Mesothelial cell of epicardium (in vitro differentiated cells): ENCODE measurements at places on chromosomes 11 and 22. TPM values are rescaled to one million over a fixed set of nuclear protein-coding genes. Genes with fewer than 3 reads are reported as not detected.

Gene PRRG4
- total RNA-seq, result 4.3 to 4.7 TPM (median 4.5 TPM) in 3 replicates

Gene SREBF2
- total RNA-seq, result 127 to 130 TPM (median 129 TPM) in 3 replicates

Gene RASSF10
- 0.09 to 0.29 TPM (median 0.23 TPM) in 3 replicates for total RNA-seq

Gene PTPRCAP
- 1.4 to 1.8 TPM (median 1.6 TPM) in 3 replicates for total RNA-seq

Gene ESAM
- total RNA-seq, result 0.85 to 1.1 TPM (median 0.95 TPM) in 3 replicates

Gene RAG2
- total RNA-seq, result not detected in 3 replicates

Gene ART5
- 4.5 to 6.1 TPM (median 4.9 TPM) in 3 replicates for total RNA-seq

Gene ATL3
- total RNA-seq, result 19.6 to 21.6 TPM (median 20.0 TPM) in 3 replicates

Gene SERPIND1
- not detected in 3 replicates for total RNA-seq

Gene OR52B2
- not detected in 3 replicates for total RNA-seq

Gene IGLL1
- not detected in 3 replicates for total RNA-seq

Gene SYT13
- 6.8 to 9.0 TPM (median 8.1 TPM) in 3 replicates for total RNA-seq

Gene DBX1
- not detected in 3 replicates for total RNA-seq

Gene NXPE4
- total RNA-seq, result not detected in 3 replicates

Gene STIP1
- total RNA-seq, result 127 to 133 TPM (median 131 TPM) in 3 replicates

Gene MRGPRX1
- not detected in 3 replicates for total RNA-seq

Gene SYT7
- total RNA-seq, result 7.6 to 9.4 TPM (median 8.3 TPM) in 3 replicates

Gene AP5B1
- 23.3 to 24.9 TPM (median 24.3 TPM) in 3 replicates for total RNA-seq

Gene PHF5A
- total RNA-seq, result 38.0 to 47.8 TPM (median 44.2 TPM) in 3 replicates

Gene UBQLN3
- 0.63 to 1.2 TPM (median 0.71 TPM) in 3 replicates for total RNA-seq

Gene SLC22A9
- not detected in 3 replicates for total RNA-seq

Gene OR8G5
- total RNA-seq, result not detected in 3 replicates

Gene SOX10
- total RNA-seq, result 0.07 to 0.33 TPM (median 0.09 TPM) in 3 replicates

Gene PARVG
- 0.53 to 1.0 TPM (median 0.66 TPM) in 3 replicates for total RNA-seq

Gene HTR3B
- total RNA-seq, result not detected in 3 replicates

Gene RIMBP3C
- total RNA-seq, result 0.31 to 0.71 TPM (median 0.38 TPM) in 3 replicates

Gene IGSF22
- 0.24 to 0.47 TPM (median 0.45 TPM) in 3 replicates for total RNA-seq

Gene ACAD8
- total RNA-seq, result 23.1 to 24.4 TPM (median 23.1 TPM) in 3 replicates

Gene BTBD18
- total RNA-seq, result not detected in 3 replicates

Gene NLRP14
- total RNA-seq, result 0.51 to 0.58 TPM (median 0.54 TPM) in 3 replicates

Gene PARVB
- total RNA-seq, result 21.7 to 23.3 TPM (median 22.1 TPM) in 3 replicates

Gene TEAD1
- total RNA-seq, result 156 to 163 TPM (median 161 TPM) in 3 replicates

Gene SHANK3
- 14.2 to 14.8 TPM (median 14.3 TPM) in 3 replicates for total RNA-seq

Gene SLN
- total RNA-seq, result not detected in 3 replicates

Gene JHY
- 6.4 to 7.4 TPM (median 6.8 TPM) in 3 replicates for total RNA-seq

Gene TEX54
- total RNA-seq, result not detected in 3 replicates

Gene PHF21B
- 5.7 to 8.6 TPM (median 6.8 TPM) in 3 replicates for total RNA-seq

Gene LRP5
- 72.5 to 76.6 TPM (median 74.7 TPM) in 3 replicates for total RNA-seq

Gene BDNF
- 7.1 to 8.5 TPM (median 7.9 TPM) in 3 replicates for total RNA-seq

Gene GAL3ST1
- total RNA-seq, result 0.36 to 0.81 TPM (median 0.40 TPM) in 3 replicates
